ENCODE measurements at places on chromosomes 1 and 21.
A peak's percentile ranks its signal among the peaks of the same experiment; 100 is the strongest.

DNA sequence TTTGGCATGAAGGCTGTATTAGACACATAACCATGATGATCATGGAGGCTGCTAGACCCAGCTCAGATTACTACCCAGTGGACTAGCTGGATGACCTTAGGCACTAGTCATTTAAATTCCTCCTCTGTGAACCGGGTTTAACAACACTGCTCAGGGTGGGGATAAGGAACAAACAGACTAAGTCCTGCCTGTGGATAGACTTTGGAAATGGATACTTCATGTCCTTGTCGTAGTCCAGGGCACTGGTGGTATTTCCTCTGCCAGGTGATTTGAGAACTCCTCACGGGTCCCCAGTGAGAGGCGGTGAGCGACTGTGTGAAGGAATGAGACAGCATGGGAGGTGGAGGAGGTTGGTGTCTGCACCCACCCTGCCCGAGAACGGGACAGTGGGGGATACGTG lies 72.9 kb upstream of the SELENON start:
- DNase-seq = no peak

DNA sequence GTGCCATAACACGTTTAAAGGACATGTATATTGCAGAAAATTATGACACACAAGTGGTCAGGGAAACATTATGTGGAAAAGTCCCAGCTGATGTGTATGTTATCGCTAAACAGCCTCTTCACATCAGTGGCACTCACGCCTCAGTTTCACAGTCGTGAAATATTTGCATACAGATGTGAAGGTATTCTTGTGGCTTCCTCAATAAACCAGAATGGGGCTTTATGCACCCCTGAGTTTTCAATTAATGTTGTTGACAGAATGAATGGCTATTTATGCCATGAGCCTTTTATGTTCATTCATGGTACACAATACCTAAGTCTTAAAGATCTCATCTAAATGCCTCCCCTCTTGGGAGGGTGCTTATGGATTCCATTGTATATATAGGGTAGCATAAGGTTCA lies 202.1 kb upstream of the ADGRL2 start:
- DNase-seq = no peak

DNA sequence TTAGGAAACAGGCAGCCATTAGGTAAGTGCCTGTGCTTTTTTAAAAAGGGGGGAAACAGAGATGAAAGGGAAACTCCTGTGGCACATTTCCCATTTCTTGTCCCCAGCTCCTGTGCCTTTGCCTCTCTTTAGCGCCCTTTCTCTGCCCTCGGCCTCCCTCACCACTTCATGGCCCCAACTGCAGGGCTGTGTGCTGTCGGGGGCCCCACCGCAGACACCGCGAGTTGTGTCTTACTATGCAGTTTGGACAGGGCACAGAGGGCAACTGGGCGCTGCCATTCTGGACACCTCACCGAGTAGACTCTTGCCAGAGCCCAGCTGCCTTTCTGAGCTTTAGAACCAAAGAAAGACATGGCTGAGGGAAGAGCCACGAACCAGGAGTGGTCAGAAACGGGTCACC lies 93.7 kb upstream of the LPGAT1 start:
- no peak for DNase-seq

- no peak for DNase-seq
Measured at GRCh38 chr1:183830389-183830788, 25.5 kb downstream of the RGL1 start.

DNA sequence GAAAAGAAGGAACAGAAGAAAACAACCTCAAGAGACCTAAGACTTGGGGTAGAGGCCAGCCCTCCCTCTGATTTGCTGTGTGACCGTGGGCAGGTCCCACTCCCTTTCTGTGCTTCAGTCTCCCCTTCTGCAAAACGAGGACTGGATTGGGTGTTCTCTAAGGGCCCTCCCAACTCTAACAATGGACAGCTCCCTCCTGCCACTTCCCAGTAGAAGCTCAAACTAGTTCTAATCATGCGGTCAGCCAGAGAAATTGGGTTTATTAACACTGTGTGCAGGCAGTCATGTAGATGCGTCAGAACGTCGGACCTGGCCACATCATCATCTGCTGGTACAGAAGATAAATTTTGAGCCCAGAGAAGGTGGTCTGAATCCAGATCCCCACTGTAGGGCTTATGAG lies 1.6 kb upstream of the PADI4 start:
- DNase-seq = no peak

- no peak for DNase-seq
Measured at GRCh38 chr1:236288620-236288976, 6.8 kb upstream of the ERO1B start.

GRCh38 chr1:119347858-119348257 lies 20.7 kb upstream of the HAO2 start:
- peak; percentile 26 for DNase-seq

DNA sequence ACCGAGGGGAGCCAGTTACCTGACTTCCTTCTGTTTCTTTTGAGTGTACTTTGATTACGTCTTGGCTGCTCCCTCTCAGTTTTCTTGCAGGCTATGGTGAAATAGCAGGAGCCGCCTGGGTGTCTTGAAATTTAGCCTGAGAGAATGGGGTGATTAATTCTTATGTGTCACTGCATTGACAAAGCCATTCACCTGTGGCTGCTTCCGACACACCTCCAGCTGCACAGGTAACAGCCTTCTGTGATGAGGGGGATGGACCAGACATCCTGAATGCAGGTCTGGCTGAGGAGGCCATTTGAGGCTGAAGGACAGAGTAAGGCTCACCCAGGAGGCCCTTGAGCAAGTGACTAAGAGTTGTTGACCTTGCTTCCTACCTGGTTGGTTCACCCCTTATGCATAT lies 16.5 kb downstream of the CACNA1E start:
- no peak for DNase-seq

DNA sequence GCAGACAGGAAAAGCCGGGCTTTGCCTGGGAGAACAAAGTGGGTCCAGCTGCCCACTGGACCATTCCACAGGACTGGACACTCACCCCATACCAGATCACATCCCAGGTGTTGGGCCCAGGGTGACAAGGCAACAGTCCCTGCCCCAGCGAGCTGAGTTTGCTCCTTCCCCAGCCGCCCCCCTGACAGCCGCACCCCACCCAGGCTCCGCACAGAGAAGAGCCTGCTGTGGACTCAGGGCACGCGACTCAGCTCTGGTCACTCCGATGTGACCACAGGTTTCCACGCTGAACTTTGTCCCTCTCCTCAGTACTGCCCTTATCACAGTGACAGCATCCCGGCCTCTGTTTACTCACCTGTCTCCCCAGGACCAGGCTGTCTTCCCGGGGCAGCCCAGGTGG lies 1.2 kb downstream of the BMP8B start:
- DNase-seq = no peak

GRCh38 chr1:213291526-213291925 lies 240.5 kb downstream of the RPS6KC1 start:
- DNase-seq = peak; percentile 83

DNA sequence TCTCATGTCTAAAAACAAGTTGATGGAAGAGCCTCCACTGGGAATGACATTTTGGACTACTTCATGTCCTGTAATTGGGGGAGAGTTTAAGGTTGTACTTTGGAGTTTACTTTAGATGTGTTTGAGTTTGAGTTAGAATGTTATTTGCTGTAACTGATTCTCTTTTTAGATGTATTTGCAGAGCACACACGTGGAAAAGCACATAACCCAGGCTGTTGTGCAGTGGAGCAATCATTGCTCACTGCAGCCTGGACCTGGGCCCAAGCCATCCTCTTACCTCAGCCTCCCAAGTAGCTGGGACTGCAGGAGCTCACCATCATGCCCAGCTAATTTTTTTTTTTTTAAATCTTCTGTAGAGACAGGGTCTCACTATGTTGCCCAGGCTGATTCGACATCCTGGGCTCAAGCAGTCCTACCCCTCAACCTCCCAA lies 36.7 kb upstream of the SH3D21 start:
- no peak for DNase-seq
